Frontal cortex (tissue), 4 donors: ENCODE measurements at places on chromosomes 7 and 10. TPM values are rescaled to one million over a fixed set of nuclear protein-coding genes. Genes with fewer than 3 reads are reported as not detected.
A peak's percentile ranks its signal among the peaks of the same experiment; 100 is the strongest.

DNA sequence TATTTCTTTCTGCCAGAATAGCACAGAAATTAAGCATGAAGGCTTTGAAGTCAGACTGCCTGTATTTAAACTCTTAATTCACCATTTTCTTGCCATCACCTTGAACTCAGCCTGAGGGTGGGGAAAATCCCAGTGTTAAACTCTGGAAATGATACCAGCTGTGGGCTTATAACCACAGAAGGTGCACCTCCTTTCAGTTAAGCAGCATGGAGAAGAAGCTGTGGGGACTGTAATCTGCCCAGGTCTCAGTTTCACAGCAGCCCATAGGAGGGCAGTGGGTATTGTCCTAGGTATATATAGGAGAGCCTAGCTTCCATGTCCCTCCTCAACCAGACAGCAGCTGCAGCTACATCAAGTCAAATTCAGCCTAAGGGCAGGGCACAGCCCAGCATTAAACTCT is 241.6 kb downstream of the HPSE2 start:
- DNase-seq, result no peak

DNA sequence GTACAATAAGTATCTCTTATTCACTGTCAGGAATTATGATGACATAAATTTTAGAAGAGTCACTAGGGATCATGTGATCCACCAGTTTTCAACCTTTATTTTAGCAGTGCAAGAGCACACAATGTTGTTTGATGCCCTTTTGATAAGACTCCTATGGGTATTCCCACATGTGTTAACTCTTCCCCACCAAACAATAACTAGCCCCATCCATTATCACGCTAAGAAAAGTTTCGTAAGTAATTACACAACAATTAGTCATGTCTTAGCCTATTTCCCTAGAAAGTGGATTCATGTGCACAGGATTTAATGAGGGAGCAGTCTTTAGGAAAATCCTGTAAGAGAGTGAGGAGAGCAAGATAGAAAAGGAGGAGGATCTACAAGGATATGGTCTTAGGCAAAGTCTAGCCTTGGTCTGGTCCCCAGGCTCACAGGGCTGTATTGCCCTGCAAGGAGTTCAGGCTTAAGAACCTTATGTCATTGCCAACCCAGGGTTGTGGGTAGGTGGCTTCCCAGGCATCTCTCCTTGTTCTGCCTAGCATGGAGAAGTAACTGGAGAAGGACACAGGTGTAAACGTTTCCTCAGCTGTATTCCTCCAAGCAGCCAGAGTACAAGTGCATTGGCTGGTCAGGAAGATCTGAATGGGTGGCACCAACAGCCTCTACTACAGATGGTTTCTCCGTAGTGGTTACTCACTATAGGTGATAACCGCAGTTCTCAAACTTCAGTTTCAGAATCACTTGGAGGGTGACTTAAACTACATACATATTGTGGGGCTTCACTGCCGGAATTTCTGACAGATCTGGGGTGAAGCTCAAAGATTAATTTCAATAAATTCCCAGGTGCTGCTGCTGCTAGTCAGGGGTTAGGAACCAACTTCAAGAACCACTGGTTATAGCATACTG is 574.5 kb downstream of the SUGCT start:
- no peak for DNase-seq

DNA sequence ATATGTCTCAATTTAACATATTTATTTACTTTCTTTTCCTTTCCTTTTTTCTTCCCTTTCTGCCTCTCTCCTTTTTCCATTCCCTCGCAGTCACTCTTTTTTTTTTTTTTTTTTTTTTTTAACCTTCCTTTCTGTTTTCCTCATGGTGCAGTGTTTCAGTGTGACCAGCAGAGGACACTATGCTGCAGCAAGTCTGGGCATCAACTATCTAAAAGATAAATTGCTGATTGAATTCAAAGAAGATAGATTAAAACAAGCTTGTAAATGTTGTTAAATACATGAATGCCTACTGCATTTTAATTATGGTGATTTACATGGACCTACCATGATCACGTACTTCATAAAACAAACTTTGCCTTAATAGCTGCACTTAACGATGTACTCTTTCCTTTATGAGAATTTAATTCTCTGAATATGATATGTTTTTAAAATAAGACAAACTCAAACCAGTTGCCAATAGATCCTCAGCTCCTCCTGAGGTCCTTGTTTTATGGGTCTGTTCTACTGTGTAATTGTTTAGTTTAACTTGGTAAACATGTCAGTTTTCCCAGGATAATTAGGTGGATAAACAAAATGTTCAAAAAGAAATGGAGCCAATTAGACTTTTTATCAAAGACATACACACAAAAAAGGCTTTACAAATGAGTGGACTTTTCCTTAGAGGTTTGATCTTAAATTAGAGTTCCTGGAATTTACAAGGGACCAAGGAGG is 101.0 kb upstream of the AGR3 start:
- DNase-seq, result no peak

- no peak for DNase-seq
Measured at GRCh38 chr10:36542493-36542892, 582.9 kb upstream of the ANKRD30A start.

DNA sequence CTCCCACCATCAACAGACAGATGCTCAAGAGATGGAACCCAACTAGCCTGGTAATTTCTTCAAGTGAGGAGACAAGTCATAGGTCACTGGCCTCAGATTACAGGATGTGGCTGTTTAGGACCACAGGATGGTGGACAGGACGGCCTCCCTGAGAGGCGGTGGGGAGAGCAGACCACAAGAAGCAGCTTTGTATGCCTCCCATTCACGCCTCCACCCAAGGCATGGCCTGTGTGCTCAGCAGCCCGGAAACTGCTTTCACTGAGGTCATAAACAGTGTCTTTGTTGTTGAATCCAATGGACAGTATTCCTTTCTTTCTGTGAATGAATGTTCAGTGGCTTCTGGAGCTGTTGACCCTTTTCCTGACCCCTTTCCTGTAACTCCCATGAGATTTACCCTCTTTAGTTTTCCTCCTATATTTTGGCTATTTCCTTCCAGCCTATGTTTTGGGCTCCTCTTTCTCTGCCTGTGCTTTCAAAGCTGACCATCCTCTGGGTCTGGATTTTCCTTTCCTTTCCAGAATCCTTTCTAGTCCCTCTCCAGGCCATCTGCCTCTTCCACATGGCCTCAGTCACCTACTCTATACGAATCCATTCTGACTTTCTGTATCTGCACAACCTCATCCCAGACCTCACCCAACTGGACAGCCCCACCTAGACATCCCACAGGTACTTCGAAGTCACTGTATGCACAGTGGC is 32.4 kb upstream of the INPP5F start:
- DNase-seq, result peak; percentile 43

SLC13A1 gene
- total RNA-seq, result not detected

- DNase-seq, result no peak
Measured at GRCh38 chr7:95628831-95629439, 32.6 kb upstream of the PDK4 start.

DNA sequence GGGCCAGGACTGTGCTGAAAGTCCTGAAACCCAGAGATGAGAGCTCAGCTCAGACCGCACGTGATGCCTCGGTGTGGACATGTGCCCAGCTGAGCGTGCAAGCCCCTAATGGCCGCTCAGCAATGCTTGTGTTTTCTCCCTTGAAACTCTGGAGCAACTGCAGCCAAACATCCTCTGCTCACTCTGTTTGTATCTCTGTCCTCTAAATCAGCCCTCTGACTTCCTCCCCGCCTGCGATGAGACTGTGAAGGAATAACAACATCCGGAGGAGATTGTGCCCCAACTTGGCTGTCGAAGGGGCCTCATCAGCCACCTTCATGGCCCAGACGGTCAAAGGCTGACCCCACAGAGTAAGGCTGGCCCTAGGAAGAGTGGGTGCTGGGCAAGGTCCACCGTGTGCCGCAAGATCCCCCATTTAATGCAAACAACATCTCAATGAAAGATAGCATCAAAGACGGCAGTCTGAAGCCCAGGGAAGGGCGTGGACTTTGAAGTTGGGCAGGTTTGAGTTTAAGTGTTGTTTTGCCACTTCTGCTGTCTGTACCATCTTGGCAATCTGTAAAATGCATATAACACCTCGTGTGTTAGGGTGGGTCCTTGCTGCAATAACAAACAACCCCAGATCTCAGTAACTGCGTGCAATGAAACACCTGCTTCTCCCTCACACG is 39.9 kb downstream of the CALML3 start:
- DNase-seq, result no peak

DNA sequence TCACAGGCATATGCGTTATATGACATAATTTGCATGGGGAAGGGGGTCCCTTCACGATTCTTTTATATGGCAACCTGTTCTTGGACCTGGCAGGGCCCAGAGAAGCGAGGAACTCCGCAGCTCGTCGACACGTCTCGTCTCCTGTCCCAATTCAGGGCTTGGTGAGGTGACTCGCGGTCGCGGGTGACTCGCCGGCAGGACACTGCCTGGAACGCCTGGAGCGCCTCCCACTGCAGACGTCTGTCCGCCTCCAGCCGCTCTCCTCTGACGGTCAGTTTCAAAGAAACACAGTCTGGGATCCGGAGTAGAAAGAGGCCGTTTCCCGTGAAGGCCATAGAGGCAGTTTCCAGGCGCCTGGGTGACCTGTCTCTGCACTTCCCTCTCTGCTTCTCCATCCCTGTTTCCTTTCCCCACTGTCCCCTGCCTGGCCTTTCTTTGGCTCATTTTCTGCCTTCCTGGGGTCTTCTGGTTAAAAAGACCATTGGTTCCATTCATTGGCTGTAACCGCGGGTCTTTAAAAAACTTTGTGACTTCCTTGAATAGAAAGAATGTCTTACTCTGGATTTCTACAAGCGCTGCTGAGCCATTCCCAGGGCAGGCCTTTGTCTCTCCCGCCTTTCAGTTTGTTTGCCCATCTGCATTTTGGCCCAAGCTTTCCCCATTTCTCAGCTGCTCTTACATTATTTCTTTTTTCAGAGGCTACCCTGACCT is 1.2 kb downstream of the UPP1 start:
- DNase-seq, result no peak

CALN1 gene
- 40.4 TPM for total RNA-seq

GRCh38 chr7:153948060-153948459 is 104.1 kb upstream of the DPP6 start:
- no peak for DNase-seq

- DNase-seq, result no peak
Measured at GRCh38 chr10:121690152-121690848, 92.1 kb upstream of the FGFR2 start.

DNA sequence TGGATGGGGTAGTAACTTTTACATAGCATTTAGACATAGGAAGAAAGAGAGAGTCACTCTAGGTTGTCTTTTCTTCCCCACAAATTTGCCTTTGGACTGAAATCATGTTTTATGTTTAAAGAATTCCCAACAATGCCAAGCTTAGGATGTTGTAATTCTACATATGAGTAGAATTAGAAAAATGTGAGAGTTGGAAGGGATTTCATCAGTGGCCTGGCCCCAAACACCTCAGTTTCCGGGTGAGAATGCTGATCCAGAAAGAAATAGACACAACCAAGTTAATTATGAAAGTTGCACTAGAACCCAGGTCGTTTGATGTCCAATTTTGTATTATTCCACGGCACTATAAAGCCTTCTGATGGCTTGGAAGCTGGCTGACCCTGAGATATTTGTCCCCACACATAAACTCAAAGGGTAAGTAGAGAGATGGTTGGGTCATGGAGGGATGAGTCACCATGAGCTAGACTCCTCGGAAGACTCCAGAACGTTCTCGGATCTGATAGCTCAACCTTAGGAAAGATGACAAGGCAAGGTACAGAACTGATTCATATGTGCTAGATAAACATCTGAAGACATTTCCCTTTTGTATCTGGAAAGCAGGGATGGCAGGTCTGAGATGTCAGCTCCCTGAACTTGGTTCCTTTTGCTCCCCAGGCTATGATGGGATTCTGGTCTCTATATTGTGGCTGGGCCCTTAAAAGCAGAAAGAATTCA is 48.8 kb upstream of the SLC35B4 start:
- no peak for DNase-seq

AZGP1 gene
- not detected for total RNA-seq

DNA sequence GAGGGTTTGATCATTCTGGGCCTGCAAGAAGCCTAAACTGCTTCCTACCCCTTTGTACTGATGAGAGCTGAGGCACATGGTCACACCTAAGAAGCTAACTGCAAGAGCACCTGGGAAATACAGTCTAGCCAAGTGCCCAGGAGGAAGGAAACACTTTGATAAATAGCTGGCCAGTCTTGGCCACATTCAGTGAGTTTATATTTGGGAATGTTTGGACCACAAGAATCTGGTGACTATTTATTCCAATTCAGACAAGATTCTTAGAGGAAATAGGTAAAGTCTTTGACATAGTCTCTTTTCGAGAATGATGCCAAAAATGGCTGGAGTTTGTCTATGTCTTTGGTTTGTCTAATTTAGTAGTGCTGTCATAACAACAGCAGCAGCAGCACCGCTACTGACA is 213.6 kb downstream of the KIF20B start:
- no peak for DNase-seq

PRLHR gene
- total RNA-seq, result 2.4 TPM

GRCh38 chr7:64307254-64308015 is 6.3 kb upstream of the ZNF736 start:
- DNase-seq, result peak; percentile 67

LIPK gene
- not detected for total RNA-seq

- no peak for DNase-seq
Measured at GRCh38 chr10:6098156-6098555, 9.3 kb downstream of the RBM17 start.

ZNF248 gene
- 67.3 TPM for total RNA-seq

GRCh38 chr10:34618611-34619010 is 196.5 kb downstream of the PARD3 start:
- DNase-seq, result no peak

PIK3AP1 gene
- 4.5 TPM for total RNA-seq

DNA sequence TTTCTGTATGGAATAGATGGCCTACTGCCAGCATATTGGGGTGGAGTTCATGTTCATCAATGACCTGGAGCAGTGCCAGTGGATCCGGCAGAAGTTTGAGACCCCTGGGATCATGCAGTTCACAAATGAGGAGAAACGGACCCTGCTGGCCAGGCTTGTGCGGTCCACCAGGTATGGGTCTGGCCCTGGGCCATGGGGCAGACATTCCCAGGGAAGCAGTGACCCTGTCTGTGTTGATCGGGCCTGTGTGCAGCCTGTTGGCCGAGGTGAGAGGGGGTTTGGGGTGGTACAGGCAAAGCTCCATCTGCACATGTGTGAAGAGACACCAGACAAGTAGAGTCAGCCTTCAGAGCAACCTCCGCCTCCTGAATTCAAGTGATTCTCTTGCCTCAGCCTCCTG is 67.3 kb downstream of the OGDH start:
- no peak for DNase-seq

CYP3A4 gene
- total RNA-seq, result not detected

DNA sequence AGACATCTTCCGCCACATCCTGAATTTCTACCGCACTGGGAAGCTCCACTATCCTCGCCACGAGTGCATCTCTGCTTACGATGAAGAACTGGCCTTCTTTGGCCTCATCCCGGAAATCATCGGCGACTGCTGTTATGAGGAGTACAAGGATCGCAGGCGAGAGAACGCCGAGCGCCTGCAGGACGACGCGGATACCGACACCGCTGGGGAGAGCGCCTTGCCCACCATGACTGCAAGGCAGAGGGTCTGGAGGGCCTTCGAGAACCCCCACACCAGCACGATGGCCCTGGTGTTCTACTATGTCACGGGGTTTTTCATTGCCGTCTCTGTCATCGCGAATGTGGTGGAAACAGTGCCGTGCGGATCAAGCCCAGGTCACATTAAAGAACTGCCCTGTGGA is 1.9 kb downstream of the KCND2 start:
- DNase-seq, result no peak

- no peak for DNase-seq
Measured at GRCh38 chr7:104604706-104605105, 276.3 kb downstream of the LHFPL3 start.
